ENCODE measurements at places on chromosomes 12 and 14.

GRCh38 chr14:104505085-104506074, 74.2 kb upstream of the C14orf180 start:
- no peak for DNase-seq

DNA sequence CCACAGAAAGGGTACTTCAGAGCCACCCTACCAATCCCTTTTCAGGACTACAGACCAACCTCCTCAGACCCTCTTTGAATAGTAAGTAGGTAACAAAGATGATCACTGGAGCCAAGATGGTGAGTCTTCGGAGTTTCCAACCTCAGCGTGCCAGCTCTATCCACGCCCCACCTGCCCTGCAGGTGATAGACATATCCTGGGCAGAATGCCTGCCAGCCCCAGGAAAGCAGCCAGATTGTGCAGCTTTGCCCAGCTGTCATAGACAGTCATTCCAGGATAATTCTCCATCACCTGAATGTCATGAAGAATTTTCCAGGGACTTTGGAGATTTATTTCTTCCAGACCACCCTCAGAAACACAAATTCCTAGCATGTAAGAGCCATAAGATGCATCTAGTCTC, 434.4 kb downstream of the RGS6 start:
- DNase-seq: no peak

GRCh38 chr12:6390084-6390799, 6.3 kb downstream of the LTBR start:
- DNase-seq: no peak

- DNase-seq: no peak
Observed at GRCh38 chr12:9103050-9103849, 12.5 kb downstream of the A2M start.

GRCh38 chr14:60553808-60554207, 44.9 kb downstream of the SIX6 start:
- DNase-seq: no peak

GRCh38 chr12:30047516-30048254, 263.9 kb upstream of the TMTC1 start:
- DNase-seq: peak; percentile 52

GRCh38 chr14:36773558-36773957, 111.9 kb downstream of the PAX9 start:
- DNase-seq: peak; percentile 6

DNA sequence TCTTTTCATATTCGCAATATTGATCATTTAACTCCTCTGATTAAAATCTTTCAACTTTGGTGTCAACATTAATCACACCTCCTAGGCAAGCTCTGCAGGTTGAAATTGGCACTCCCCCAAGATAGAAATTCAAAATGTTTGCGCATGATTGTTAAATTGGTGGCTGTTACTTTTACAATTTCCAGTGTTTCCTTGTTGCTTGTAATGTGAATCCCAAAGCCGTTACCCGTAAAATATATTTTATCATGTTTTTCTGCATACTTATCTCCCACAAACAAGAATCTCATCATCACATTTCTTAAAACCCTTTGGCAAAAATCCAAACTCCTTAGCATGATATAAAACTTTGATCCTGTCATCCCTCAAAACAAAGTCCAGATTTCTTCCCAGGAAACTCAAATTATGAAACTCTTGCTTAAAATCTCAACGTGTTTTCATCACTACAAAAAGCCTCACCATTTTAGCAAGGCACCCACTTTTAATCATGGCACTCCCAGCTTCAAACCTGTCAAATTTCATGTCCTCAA, 14.7 kb downstream of the RTL1 start:
- no peak for DNase-seq

DNA sequence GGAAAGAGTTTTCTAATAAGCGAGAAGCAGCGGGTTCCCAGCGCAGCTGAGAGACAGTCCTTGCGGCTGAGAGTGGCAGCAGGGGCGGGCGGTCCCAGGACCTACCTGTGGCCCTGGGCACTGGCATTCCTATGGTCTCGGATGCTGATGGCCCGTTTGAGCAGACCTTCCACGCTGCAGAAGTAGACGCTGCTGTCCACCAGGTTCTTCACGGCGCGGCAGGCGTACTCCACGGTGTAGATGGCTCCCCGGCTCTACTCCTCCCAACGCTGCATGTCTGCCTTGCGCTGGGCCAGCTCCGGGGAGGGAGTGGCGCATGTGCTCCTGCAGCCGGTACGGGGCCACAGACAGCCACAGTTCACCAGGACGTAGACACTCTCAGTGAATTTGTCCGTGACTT, 21.8 kb upstream of the PLEKHA5 start:
- DNase-seq: no peak

DNA sequence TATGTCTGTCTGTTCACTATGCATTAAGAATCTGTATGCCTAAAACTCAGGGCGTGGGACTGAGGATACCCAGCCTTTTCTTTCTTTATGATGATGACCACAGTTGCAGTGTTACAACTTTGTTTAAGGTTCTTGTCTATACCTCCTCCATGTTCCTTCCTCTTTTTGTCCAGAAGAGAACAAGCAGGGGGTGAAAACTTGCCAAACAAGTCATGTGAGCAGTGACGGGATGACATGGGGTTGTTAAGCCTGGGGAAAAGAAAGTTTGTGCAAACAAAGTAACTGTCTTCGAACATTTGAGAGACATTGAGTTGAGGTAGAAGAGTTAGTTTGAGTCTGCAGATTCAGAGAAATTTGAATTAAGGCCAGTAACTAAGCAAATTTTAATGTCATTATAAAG, 505.5 kb downstream of the NPAS3 start:
- no peak for DNase-seq

Data from IMR-90 (cell line).